ENCODE measurements at places on chromosomes 2 and 18.

GRCh38 chr2:173424886-173425285, 70.2 kb downstream of the CDCA7 start:
- no peak for DNase-seq

- DNase-seq = no peak
Measured at GRCh38 chr2:59658906-59659635, 894.4 kb downstream of the BCL11A start.

DNA sequence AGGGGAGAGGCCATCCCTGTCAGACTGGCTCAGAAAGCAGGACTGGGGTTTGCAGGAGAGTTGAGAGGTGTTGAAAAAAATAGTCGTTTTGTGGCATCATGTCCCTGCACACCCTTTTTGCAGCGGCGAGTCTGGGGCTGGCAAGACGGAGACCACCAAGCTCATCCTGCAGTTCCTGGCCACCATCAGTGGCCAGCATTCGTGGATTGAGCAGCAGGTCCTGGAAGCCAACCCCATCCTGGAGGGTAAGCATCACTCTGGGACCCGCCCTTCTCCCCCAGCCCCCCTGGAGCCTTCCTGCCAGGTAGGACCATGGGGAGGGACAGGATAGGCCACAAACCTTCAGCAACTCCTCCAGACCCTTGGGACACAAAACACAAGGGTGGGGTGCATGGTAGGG, 34.2 kb downstream of the MYO7B start:
- no peak for DNase-seq

DNA sequence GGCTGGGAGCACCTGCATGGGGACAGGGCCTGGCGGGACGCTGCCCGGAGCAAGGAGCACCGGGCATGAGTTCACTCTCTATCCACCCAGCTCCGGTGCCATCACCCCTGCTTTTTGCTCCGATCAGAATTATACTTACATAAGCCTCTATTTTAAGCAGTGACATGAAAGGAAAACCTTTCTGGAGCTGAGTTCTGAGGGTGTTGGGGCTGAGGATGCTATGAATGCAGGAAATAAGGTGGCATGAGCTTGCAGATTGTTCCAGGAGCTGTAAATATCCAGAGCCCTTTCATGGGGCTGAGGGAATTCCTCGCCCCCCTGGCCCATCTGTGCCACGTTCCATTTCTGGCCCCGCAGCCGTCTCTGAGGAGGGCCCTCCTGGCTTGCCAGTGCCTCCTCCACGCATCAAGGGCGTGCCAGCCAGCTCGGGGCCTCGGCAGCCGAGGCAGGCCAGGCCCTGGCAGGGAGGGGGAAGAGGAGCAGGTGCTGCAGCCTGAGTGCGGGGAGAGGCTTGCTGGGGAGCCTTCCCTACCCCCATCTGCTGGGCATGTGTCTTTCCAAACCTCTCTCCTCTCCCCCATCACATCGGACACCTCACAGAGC, 91.7 kb upstream of the MCFD2 start:
- no peak for DNase-seq

DNA sequence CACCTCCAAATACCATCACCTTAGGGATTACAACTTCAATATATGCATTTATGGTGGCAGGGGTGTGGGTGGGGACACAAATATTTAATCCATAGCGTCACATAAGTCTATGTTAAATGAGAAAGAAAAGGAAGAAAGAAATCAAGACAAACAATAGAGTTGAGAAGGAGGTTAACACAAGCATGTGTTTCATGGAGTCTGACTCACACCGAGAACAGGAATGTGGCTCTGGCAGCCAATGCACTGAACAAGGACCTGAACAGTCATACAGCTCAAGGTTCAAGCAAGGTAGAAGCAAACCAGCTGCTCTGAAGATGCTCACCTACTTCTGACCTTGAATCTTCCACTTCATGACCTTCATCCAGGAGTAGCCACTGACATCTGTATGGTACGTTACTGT, 36.2 kb upstream of the LPIN1 start:
- no peak for DNase-seq

- no peak for DNase-seq
Measured at GRCh38 chr2:167177196-167177595, 288.9 kb downstream of the XIRP2 start.

- no peak for DNase-seq
Measured at GRCh38 chr18:12656938-12657683, 796 bp downstream of the SPIRE1 start.

DNA sequence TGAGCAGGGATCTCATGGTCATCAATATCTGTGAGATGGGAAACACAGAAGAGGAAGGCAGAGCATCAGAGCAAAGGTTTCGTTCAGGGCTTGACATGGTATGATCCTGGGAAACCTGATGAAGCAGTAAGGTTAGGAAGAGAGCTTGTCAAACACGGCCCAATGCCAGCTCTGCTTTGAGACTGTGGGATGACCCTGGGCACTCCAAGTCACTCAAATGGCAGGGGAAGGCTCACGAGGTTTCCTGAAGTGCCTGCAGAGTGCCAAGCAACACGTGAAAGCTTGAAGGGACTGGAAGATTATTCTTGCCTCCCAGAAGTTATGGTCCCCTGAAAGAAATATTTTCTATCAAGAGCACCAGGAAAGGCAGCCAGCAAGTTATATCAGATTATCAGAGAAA, 6.5 kb downstream of the MCFD2 start:
- no peak for DNase-seq

DNA sequence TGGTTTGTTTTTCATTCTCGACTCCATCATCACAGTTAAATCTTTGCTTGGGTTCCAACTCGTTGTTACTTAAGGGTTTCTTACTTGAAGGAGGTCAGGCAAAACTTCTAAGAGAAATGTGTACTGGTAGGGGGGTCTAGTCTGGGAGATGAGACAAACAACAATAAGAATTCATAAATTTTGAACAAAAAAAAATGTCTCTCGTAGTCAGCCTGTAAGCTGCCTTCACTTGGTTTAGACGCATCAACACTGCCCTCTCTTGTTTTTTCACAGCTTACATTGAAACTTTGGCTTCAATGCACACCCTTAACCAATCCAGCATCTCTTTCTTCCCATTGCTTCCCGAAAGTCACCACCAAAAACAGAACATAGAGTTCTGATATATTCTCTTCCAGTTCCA, 576.4 kb upstream of the PIK3C3 start:
- no peak for DNase-seq

GRCh38 chr18:2146092-2146491, 425.2 kb downstream of the METTL4 start:
- no peak for DNase-seq

DNA sequence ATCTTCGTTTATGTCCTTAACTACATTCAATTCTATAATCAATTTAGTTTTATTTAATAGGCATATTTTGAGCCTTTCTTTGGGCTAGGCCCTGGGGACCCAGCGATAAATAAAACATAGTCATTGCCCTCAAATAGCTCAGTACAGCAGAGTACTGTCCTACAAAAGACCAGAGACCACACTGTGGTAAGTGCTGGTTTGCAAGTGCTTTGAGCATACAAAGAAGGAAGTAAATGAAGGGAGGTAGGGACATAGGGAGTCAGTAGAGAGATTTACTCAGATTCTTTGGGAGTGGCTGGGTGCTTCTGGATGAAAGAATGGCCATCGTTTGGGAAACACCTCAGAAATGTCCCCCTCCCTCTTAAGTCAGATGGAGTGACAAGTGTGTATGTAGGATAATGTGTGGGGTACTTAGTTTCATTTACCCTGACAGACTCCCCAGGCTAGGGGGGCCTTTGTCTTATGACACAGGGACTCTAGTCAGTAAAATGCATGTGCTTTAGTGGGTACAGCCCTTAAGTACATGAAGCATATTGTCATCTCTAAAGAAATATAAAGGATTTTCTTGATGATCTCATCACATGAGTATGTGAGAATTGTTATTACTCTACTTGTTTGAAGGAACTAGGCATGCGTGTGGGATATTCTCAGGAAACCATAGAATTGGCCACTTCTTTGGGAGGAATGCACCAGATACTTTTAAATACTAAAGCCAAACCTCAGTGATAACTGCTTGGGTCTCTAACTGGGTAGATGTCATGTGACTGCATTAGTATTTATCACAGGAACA, 35.1 kb downstream of the MAPRE2 start:
- DNase-seq = no peak

DNA sequence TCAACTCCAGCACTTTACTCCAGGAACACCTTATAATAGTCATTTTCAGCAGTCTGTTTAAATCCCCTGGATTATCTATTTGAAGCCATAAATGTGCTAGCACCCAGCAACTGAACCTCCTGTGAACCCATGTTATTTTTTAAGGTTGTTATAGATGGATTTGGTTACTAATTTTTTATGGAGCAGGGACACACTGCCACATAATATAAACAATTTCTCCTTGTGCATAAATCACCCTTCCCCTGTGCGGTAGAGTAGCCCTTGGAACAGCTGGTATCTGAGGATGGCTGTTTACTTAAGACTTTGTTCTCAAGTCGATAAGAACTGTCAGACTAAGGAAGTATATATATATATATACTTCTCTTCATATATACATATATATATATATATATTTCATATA, 367.4 kb downstream of the EPHA4 start:
- no peak for DNase-seq

- no peak for DNase-seq
Measured at GRCh38 chr2:27773959-27774358, 2.4 kb downstream of the MRPL33 start.

GRCh38 chr18:48419277-48420022, 10.3 kb upstream of the ZBTB7C start:
- DNase-seq = no peak

GRCh38 chr18:24930971-24931370, 421.0 kb downstream of the ZNF521 start:
- DNase-seq = no peak

- no peak for DNase-seq
Measured at GRCh38 chr2:144671695-144672455, 152.0 kb upstream of the ZEB2 start.

GRCh38 chr2:43453179-43454170, 142.4 kb downstream of the THADA start:
- no peak for DNase-seq

- no peak for DNase-seq
Measured at GRCh38 chr2:169860149-169860548, 32.9 kb downstream of the UBR3 start.

DNA sequence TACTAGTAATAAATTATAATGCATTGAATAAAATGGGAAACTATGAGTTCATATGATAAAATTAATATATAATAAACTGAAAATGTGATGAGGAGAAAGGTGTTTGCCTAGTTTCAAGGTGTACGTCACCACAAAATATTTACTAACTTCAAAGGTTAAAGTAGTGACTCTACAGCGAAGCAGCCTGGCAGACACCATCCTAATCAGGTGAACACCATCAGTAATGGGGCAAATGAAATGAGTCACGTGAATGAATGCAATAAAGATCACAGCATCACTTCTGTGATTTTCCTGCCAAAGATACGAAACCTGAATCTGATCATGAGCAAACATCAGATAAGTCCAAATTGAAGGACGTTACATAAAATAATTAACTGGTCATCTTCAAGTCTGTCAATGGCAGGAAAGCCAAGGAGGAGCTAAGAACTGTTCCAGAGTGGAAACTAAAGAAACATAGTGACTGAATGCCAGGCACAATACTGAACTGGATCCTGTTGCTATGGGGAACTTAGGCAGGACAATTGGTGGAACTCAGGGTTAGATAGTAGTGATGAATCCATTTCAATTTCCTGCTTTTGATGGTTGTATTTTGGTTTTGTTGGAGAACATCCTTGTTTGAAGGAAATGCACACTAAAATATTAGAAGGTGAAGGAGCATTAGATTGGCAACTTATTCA, 12.1 kb upstream of the NOSTRIN start:
- DNase-seq = no peak

- DNase-seq = no peak
Measured at GRCh38 chr2:241344925-241345651, 11.0 kb upstream of the FARP2 start.

DNA sequence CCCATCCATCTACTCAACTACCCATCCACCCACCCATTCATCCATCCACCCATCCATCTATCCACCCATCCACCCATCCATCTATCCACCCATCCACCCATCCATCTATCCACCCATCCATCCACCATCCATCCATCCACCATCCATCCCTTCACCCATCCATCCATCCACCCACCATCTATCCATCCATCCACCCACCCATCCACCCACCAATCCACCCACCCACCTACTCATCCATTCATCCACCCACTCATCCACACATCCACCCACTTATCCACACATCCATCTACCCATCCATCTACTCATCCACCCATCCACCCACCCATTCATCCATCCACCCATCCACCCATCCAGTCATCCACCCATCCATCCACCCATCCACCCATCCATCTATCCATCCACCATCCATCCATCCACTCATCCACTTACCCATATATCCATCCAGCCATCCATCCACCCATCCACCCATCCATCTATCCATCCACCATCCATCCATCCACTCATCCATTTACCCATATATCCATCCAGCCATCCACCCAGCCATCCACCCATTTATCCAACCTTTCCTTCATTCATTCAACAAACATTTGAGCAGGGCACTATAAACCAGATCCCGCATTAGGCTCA, 2.1 kb upstream of the NGEF start:
- DNase-seq = no peak

GRCh38 chr2:156342254-156343095, 10.0 kb upstream of the NR4A2 start:
- peak; percentile 65 for DNase-seq

GRCh38 chr2:180124273-180125139, 117.4 kb upstream of the CWC22 start:
- DNase-seq = no peak

GRCh38 chr2:64819361-64819760, 165.6 kb upstream of the SERTAD2 start:
- DNase-seq = no peak

DNA sequence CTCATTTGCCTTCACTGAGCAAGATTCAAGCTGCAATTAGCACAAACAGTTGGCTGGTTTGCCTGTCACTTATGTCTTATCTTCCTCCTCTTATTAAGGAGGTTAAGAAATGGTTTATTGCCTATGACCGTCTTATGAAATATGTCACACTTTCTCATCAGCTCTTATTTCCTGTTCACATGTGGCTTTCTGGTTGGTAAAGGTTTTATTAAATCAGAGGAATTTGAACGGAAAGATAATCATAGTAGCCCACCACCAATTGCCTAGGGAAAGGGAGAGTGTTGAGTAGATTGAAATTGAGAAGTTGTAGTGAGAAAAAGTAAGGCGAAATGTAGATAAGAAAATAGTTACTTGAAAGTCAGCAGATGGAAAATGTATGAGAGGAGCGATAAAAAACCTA, 4.2 kb upstream of the IL1R1 start:
- DNase-seq = no peak

DNA sequence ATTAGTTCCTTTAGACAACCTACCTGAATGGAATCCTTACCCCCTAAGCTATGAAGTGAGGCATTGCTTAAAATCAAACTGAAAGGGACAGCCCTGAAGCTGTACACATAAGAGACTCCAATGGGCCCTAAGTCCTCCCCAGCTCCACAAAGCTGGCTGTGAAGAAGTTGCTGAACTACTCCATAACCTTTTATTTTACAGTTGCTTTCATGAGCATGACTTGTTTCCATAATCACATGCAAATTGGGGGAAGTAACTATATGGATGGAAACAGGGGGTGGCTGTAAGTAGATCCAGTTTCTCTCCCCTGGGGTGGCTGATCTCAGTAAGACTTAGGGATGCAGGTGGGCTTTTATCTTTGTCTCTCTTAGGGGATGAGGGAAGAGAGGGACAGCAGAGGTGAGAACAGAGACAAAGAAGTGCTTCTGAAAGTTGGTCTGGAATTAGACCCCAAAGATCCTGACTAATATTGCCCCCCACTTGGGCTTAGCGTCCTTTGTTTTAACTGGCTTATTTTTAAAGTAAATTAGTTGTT, 5.5 kb downstream of the FZD5 start:
- DNase-seq = no peak
